ENCODE measurements at places on chromosomes 3 and 15.

- DNase-seq = no peak
Observed at GRCh38 chr3:73073091-73073707, 11.7 kb downstream of the EBLN2 start.

DNA sequence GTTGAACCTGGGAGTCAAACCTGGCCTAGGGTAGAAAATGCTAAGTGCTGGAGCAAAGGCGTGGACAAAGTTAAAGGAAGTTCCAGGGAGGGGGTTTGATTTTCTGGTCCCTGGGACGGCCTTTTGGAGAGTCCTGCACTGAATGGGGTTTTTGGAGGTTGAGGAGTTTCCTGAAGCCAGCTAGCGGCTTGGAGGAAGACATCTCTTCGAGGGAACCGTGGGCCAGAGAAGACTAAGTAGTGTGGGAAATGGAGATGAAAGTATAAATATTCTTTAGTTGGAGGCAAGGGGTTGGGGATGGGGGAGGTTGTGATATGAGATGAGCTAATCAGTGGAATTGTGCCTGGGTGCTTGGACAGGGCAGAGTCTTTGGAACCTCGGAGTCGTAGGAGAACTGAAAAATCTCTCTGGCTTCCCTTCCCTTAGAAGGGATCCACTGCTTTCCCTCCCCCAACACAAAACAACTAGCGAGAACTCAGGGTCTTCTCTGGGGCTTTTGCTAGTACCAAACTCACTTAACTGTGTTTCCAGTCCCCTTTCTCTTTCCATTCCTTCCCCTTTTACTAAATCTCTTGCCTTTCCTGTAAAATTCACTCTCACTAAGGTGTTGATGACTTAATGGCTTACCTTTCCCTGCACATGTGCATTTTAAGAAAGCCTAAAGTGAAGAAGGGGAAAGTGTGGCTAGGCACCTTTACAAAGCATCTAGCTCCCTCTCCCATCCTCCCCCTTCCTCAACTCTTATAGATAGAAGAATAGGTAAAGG, 1.0 kb downstream of the LPP start:
- no peak for DNase-seq

- no peak for DNase-seq
Observed at GRCh38 chr15:67774626-67775025, 50.7 kb upstream of the SKOR1 start.

GRCh38 chr3:178198329-178198728, 337.9 kb upstream of the KCNMB2 start:
- no peak for DNase-seq

DNA sequence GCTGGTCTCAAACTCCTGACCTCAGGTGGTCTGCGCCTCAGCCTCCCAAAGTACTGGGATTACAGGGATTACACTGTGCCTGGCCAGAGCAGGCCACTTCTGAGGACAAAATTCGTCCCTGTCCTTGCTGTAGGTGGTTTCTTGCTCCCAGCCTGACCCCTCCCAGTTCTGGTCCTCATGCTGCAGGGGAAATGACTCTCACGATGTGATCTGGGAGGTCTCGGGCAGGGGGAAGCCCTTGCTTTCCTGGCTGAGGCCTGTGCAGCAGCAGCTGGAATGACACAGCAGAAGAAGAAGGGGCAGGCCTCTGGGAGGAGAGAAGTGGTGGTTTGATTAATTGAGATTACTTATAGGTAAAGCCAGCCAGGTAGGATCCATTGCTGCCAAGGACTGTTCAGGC, 39.3 kb downstream of the MEGF11 start:
- no peak for DNase-seq

Data from activated CD8-positive, alpha-beta memory T cell treated with anti-CD3 and anti-CD28 coated beads for 4 hours (primary cell).